ENCODE measurements at places on chromosomes 6 and 20.

GRCh38 chr6:144148886-144149285 lies 1.4 kb upstream of the STX11 start:
- no peak for DNase-seq

- DNase-seq = no peak
These were observed 82.2 kb downstream of the AGPAT4 start for GRCh38 chr6:161191671-161192070.

DNA sequence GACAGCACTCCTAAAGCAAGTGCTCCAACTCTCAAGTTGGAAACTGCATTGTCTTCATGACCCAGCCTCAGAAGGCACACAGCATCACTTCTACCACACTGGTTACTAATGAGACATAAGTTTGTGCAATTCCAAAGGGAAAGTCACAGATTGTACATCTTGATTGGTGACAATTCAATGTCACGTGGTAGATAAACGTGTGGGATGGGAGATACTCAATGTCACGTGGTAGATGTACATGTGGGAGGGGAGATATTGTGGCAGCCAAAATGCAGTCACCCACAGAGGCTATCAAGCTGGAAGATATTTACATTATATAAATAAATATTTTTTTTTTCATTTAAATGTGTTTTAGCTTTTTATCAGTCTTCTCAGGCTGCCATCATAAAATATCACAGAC lies 393.3 kb downstream of the KIF16B start:
- DNase-seq = no peak

DNA sequence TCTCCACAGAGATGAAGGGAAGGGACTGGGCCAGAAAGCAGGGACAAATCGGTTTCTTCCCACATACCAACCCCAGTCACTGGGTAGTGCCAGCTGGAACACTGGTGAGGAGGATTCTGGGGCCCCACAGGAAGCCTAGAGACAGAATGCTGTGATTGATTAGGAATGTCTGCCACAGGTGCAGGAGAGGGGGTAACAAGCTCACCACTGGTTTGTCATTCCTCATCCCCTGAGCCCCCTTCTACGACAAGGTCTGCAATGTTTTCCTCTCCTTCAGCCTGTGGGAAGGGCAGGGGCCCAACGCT lies 89.8 kb downstream of the PREX1 start:
- no peak for DNase-seq

DNA sequence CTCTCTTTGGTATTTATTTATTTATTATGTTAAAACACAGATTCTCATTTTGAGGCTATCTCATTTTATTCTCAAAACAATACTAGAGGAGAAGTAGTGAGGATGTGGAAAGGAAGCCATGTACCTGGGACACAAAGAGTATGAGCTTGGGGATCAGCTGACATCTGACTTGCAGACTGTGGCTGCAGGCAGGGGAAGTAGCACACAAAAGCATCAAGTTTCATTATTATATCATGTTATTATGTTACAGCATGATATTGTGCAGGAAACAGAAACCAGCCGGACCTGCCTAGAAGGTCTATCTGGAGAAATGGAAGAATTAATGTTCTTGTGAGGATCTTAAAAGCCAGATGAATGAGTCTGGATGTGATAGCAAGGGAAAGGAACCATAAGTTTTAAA lies 248.2 kb downstream of the KHDC1L start:
- DNase-seq = no peak

GRCh38 chr20:25738198-25738597 lies 41.5 kb upstream of the ZNF337 start:
- no peak for DNase-seq

DNA sequence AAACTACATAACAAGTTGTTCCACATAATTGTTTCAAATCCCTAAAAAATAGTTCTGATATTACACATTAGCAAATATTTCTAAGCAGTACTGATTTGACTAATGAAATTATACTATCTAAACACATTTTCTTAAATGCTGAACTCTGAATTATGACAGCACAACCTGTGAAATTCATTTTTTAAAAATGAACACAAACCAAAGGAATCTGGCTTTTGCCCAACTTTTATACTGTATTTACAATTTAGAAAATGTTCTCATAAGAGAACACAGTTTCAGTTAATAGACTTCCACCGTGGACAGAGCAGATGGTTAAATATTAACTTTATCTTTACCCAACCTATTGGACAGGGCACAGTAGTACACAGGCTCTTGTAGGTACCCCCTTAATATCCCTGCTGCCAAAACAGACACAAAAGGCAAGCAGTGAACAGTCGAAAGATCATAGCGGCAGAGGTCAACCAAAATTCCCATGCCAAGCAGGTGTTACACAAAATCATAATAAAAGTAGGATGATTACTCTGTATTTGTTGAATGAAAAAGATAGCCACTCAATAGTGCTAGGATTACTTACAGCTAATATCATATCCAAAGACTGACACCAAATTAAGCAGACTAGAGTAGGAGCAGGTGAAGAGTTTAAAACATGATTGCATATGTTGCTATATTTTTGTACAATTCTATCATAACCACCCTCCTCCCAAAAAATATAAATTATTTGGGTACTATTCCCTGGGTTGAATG lies 122.5 kb downstream of the RNGTT start:
- no peak for DNase-seq
